ENCODE measurements at places on chromosomes 1 and 21.

DNA sequence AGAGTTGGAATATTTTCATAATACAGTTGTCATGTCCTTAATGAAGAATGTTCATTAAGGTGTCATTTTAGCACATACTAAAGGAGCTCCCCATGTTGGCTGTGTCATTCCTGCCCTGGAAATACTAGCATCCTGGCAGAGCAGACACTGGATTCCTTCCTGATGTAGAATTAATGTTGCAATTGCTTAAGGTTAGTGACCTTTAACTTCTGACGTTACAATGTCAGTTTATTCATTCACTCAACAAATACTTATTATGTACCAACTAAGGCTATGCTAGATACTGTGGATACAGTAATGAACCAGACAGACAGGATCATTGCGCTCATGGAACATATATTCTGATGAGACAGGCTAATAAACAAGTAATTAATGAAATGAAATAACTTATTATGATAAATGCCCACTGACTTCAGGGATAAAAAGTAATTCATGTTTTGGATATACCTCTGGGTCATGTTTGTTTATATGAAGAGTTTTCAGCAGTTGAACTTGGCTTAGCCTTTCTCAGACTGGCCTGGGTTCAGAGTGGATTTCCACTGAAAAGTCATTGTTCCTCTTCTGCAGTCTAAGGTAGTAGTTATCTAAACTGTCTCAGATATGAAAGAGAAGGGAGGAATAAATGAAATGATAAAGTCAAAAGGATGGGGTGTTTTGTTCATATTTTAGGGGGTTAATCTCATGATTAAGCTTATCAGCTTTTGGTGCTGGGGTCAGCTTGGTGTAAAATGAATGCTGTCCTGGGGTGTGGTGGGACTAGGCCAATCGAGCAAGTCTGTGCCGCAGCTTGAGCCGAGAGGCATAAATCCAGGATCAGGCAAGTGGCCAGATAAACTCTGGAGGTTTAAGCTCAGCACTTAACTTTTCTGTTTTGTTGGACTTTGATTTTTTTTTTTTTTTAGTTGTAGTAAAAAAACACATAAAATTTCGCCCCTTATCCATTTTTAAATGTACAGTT is 43.3 kb upstream of the KCNQ4 start:
- H3K36me3 ChIP-seq: peaks cover 57% of the 10 kb centered on the region
- no peak overlapping the region for H3K4me3 ChIP-seq
- no peaks in the 10 kb centered on the region for H3K27me3 ChIP-seq
- H3K27ac ChIP-seq: no peak overlapping the region
- H3K4me1 ChIP-seq: peaks cover 24% of the 10 kb centered on the region

DNA sequence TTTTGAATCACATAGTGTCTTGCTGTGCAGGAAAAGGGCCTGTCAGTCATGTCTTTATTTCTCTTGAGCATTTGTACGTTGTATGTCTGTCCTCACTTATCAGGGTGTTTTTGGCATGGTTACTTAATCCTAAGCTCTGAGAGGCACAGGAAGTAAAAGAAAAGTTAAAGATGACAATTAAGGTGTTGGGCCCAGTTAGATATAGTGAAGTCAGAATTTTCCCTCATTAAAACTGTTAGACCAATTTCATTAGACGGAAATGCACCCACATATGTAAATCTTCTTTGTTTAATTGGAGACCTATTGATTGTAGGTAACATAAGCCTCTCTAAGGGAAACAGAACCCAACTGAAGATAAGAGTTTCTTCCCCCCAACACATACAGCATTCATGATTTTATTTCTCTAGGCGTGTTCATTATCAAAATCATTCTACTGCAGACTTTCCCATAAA is 21.9 kb downstream of the NFIA start:
- H3K4me1 ChIP-seq: no peaks in the 10 kb centered on the region
- no peak overlapping the region for H3K4me3 ChIP-seq
- H3K36me3 ChIP-seq: no peaks in the 10 kb centered on the region
- DNase-seq: no peak

- peak; percentile 79 for DNase-seq
- no peaks in the 10 kb centered on the region for H3K27me3 ChIP-seq
- no peak overlapping the region for H3K27ac ChIP-seq
- peaks cover 9% of the 10 kb centered on the region for H3K36me3 ChIP-seq
- peaks cover 8% of the 10 kb centered on the region for H3K4me1 ChIP-seq
Observed at GRCh38 chr1:145977486-145978470, 13.3 kb downstream of the POLR3GL start.

DNA sequence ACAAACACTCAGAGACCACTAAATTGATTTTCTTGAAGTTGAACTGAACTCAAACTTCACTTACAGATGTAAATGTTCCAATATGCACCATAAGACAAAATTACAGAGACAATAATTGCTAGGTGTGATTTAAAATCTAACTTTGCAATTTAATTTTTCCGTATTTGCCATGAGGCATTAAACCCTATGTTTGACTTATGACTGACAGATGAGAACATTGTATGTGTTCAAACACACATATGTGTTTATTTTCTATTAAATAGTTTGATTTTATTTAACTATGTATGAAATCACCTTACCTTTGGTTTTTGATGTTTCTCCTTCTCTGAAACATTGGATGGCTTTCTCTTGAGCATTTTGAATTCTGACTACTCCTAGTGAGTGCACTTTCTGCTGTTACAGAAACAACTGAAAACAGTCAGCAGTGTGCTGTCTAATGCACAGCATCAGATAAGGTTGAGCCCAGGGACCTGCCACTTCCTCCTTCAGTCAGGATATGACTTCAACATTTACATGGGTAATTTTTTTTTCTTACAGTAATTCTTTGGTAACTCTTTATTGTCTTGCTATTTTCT is at the start of gene SAMSN1:
Gene SAMSN1, minus strand, starts transcription at position 410 of the 575 bp plus-strand sequence. Its CDS starts 54 bp downstream, at position 356.
- H3K4me3 ChIP-seq: peak within 1 kb of the TSS; percentile 98
- DNase-seq: peak; percentile 83
- H3K27ac ChIP-seq: peak within 1 kb of the TSS; percentile 87
- H3K4me1 ChIP-seq: peaks cover 62% of the 10 kb centered on the region

GRCh38 chr1:1418464-1419362 is 2.4 kb downstream of the ANKRD65 start:
- no peak overlapping the region for H3K4me3 ChIP-seq
- peaks cover 23% of the 10 kb centered on the region for H3K4me1 ChIP-seq
- no peaks in the 10 kb centered on the region for H3K36me3 ChIP-seq
- no peak for DNase-seq
- H3K27ac ChIP-seq: no peak overlapping the region

DNA sequence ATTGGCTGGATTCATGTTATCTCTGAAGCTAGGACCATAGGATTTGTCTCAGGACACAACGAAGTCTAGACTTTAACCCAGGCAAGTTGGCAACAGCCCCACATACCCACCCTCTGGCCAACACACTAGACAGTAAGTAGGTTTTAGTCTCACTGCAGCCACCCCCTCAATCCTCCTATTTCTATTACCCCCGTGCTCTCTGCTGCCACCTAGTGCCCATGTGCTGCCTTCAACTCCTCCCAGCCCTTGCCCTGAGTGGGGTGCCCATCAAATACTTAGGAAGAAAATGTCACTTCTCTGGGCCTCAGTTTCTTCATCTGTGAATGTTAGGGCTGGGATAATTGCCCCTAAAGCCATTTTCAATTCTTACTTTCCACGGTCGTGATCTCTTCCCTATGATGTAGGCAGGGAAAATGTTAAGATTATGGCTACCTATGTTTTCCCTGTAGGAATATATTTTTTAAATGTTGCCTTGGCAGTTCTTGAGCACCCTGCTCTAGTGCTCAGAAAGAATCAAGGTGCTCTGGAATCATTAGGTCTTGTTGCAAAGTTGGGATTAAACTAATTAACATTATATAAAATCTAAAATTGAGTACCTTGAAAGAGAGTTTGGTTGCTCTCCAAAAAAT is 213.0 kb downstream of the LMX1A start:
- no peak overlapping the region for H3K4me3 ChIP-seq
- H3K36me3 ChIP-seq: no peaks in the 10 kb centered on the region
- H3K27ac ChIP-seq: no peak overlapping the region
- peaks cover 7% of the 10 kb centered on the region for H3K27me3 ChIP-seq

- peaks cover 35% of the 10 kb centered on the region for H3K36me3 ChIP-seq
- H3K27ac ChIP-seq: no peak overlapping the region
- no peak for DNase-seq
- H3K27me3 ChIP-seq: no peaks in the 10 kb centered on the region
- H3K4me3 ChIP-seq: no peak overlapping the region
Observed at GRCh38 chr1:117060441-117061317, 553 bp downstream of the TTF2 start.

GRCh38 chr1:119962296-119962968 is 66.1 kb upstream of the ADAM30 start:
- peaks cover 11% of the 10 kb centered on the region for H3K4me1 ChIP-seq
- no peak overlapping the region for H3K27ac ChIP-seq
- no peak overlapping the region for H3K4me3 ChIP-seq
- DNase-seq: no peak
- peaks cover 65% of the 10 kb centered on the region for H3K36me3 ChIP-seq

- H3K4me3 ChIP-seq: peak overlapping the region; percentile 14
- DNase-seq: no peak
- H3K4me1 ChIP-seq: peaks cover 49% of the 10 kb centered on the region
- H3K27me3 ChIP-seq: no peaks in the 10 kb centered on the region
Observed at GRCh38 chr21:33268737-33269441, 2.7 kb downstream of the IL10RB start.

DNA sequence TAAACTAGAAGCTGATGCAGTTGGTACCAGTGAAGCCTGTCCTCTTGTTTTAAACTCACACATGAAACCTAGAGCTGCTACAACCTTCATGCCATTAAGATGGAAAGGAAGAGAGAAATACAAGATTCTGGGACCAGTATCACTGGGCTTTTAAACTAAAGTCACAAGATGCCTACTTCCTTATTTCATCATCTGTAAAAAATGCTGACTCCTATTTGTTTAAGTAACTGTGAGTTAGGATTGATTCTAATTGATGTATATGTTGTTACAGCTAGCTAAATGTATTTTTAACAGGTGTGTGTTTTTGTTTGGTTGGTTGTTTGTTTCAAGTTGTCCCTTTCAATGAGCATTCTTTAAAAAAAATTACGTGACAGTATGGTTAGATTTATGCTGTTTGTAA is 833.3 kb upstream of the PRMT6 start:
- no peaks in the 10 kb centered on the region for H3K36me3 ChIP-seq
- H3K4me1 ChIP-seq: no peaks in the 10 kb centered on the region
- no peak for DNase-seq
- no peaks in the 10 kb centered on the region for H3K27me3 ChIP-seq
- no peak overlapping the region for H3K4me3 ChIP-seq

DNA sequence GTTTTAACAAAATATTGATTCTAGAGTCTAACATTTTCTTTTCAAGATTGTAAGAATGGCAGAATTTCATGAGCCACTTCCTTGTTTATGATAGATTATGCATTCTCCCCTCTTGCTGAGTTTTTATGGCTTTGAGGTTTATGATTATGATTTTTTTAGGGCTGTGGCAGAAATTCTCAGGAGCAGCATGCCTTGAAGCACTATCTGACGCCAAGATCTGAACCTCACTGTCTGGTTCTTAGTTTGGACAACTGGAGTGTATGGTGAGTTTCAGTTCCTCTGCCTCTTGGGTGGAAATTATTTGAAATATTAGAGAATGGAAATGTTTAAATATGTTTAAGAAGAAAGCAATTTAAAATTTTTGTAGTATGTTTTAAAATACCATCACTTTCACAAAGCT is 10.2 kb downstream of the USP16 start:
- no peak overlapping the region for H3K27ac ChIP-seq
- H3K4me3 ChIP-seq: no peak overlapping the region
- DNase-seq: no peak
- peaks cover 68% of the 10 kb centered on the region for H3K36me3 ChIP-seq
- no peaks in the 10 kb centered on the region for H3K27me3 ChIP-seq

DNA sequence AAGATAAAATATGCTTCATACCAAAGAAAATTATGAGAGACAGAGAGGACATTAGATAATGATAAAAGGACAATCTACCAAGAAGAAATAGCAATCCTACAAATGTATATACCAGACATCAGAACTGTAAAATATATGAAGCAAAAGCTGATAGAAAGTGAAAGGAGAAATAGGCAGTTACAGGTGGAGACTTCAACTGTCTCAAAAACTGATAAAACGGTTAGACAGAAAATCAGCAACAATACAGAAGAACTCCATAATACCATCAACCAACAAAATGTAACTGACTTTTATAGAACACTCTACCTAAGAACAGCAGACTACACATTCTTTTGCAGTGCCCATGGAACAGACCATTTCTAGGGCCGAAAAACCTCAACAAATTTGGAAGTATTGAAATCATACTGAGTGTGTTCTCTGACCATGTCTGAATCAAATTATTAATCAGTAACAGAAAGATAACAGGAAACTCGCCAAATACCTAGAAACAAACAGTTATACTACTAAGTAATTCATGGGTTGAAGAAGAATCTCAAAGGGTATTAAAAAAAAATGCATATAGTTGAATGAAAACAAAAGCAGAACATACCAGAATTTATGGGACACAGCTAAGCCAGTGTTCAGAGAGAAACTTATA is 132.1 kb downstream of the RPS6KC1 start:
- H3K27ac ChIP-seq: no peak overlapping the region
- peaks cover 5% of the 10 kb centered on the region for H3K4me1 ChIP-seq
- DNase-seq: no peak
- peaks cover 15% of the 10 kb centered on the region for H3K36me3 ChIP-seq

DNA sequence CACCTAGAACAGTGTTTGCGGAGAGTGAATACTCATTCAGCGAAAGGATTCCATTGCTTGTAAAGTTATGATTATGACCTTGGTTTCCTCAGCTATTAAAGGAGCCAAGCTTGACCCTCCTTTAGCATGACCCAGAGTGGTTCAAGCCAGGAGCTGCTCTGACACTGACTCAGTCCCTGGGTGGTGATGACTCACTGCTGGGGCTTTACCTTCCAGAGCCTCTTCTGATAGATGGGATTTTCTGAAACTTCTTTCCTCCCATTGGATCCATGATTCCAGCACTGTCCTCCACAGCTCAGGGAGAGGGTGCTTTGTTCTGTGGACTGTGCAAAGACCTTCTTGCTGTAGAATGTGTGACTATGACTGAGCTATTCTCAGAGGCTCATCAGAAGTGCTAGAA is 77.4 kb downstream of the S1PR1 start:
- DNase-seq: no peak
- no peak overlapping the region for H3K27ac ChIP-seq
- no peak overlapping the region for H3K4me3 ChIP-seq

DNA sequence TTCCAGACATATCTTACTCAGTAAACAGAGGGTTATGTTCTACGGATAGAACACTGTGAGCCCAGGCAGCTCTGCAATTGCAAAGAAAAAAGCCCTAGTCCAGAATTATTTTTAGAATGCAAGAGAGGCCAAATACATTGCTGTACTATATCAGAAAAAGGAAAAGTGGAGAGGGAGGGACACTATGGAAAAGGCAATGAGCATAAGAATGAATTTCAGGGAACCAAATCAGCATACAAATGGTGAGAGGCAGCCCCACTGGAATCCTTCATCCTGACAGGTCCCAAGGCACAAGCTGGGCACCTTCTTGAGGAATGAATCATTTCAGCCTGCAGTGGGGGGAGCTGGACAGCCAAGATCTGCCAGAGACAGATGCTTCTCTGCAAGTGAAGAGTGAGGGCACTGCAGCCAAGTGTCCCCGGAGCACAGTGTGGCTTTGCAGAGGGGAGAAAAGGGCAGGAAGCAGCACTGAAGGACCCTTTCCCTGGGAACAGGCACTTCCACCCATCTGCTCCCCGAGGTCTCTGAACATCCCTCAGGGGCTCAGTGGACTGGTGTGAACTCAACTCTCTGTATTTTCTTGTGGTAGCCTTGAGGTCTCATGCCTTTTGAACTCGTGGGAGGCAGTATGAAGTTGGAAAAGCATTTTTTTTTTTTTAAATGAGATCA is 115.6 kb downstream of the XCL2 start:
- peaks cover 3% of the 10 kb centered on the region for H3K36me3 ChIP-seq
- peaks cover 2% of the 10 kb centered on the region for H3K27me3 ChIP-seq
- H3K4me1 ChIP-seq: peaks cover 12% of the 10 kb centered on the region
